Stimulated activated CD4-positive, alpha-beta T cell treated with anti-CD3 and anti-CD28 coated beads, TNF-alpha, amount 100 ng/mL, for 1 hour (primary cell): ENCODE measurements at places on chromosomes 5 and 9.

- DNase-seq = no peak
Measured at GRCh38 chr5:115532517-115532916, 12.1 kb downstream of the FEM1C start.

- no peak for DNase-seq
Measured at GRCh38 chr5:123125962-123126732, 37.1 kb downstream of the PRDM6 start.

- DNase-seq = no peak
Measured at GRCh38 chr5:94395468-94395867, 222.9 kb downstream of the KIAA0825 start.

GRCh38 chr5:76104027-76104426, 20.8 kb downstream of the SV2C start:
- no peak for DNase-seq

GRCh38 chr9:90921969-90922368, 120.3 kb downstream of the SYK start:
- DNase-seq = no peak

DNA sequence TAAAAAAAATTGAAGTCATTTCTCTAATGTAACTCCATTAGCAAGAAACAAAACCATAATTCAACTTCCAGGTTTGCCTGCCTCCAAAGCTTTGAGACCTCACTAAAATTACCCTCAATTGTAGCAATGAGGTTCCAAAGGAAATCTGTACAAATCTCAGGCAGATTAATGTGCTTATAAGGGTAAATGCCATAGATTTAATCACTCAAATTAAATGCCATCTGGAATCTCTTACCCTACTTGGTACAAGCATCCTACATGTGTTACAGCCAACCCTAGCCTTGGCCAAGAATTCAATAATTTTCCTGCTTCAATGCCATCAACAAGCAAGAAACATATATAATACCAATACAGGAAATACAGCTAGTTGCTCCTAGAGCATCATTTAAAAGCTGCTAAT, 452.8 kb downstream of the RAB3C start:
- no peak for DNase-seq

DNA sequence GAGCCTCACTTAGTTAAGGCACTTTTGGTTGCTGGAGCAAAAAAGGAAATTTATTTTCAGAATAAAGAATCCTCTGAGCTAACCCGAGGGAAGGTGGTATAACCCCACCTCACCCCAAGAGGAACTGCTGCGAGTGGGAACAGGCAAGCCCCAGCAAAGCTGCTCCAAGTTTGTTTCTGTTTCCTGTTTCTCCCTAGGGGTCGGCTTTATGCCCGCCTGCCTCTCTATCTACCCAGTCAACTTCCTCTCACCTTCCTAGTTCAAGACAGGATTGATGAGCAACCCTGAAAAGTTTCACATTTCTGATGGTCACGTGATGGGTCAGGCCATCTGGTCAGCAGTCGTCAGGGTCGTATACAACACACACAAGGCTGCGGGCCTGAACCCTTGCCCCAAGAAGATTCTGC, 31.1 kb downstream of the TRIO start:
- no peak for DNase-seq

DNA sequence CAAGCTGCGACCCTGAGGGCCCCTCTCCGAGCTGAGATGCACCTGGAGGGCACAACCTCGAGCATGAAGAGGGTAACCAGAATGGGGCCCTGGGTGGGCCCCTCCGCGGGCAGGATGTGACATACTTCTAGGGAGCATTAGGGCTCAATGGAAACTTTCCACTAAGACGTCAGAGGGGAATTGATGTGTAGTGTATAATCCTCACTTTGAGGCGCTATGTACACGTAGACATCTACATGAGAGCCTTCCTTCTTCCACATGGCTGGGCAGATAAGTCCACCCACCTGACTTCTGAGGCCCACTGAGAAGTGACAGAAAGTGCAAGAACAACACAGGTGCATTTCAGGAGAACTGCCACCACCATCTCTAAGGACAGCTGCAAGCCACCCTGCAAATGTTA, 61.0 kb downstream of the DAP start:
- DNase-seq = no peak

DNA sequence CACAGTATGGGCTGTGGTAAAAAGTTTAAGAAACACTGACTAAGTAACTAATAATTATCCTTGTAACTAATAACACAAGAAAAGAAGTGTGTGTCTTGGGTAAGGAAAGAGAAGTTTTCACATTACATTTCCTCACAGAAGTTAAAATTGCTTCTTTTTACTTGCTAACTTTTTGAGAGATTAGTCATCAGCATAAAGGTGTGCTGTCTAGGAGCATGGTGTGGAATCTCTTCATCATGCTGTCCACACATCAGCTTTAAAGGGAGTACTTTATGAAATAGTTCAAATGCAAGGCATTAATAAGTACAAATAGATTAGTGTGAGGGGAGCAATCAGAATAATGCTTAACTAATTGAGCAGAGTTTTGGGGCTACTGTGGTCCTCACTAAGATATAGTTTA, 29.8 kb downstream of the WDR36 start:
- no peak for DNase-seq

- DNase-seq = no peak
Measured at GRCh38 chr5:95969651-95970358, 8.2 kb upstream of the ELL2 start.

DNA sequence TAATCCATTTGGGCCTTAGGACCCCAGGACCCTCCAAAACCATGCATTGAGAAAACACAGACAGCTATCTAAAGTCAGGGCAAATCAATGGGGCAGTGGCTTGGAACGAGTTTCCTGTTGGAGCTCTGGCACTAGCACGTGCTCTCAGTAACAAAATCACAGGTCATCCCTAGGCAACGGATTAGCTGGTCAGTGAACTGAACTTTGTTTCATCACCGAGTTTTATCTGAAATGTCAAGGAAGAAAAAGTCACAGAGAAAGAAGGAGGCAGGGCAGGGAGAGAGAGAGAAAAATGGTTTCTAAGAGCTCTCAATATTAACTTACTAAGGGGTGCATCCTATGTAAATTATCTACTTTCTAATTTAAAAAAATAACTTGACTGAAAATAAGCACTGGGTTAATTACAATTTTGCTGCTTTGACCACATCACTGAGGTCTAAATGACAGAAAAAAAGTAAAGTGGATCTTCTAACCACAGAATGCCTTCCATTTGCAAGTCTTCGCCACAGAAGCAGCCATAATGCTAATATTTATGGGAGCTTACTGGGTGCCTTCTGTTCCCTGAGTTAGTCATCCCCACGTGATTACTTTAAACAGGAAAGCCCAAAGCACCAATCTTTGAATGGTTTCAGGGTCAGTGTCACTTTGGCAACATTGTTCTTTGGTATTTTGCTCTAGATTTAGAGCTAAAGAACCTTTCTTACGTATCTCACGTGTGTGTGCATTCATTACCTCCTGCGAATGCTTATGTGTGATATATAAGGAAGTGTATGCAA, 503.9 kb downstream of the RASEF start:
- no peak for DNase-seq

GRCh38 chr9:133728856-133729616, 9.1 kb downstream of the SARDH start:
- DNase-seq = no peak

GRCh38 chr9:121926351-121926801, 166.7 kb downstream of the TTLL11 start:
- no peak for DNase-seq

GRCh38 chr5:143533475-143533874, 130.0 kb upstream of the NR3C1 start:
- no peak for DNase-seq

GRCh38 chr9:134135343-134136117, at the start of gene WDR5:
TSS of gene WDR5 (plus strand) at chr9:134136082. CDS start at chr9:134139878, 3,796 bp downstream.
- DNase-seq = peak; percentile 86

GRCh38 chr9:106956971-106957370, 94.0 kb downstream of the ZNF462 start:
- DNase-seq = no peak

DNA sequence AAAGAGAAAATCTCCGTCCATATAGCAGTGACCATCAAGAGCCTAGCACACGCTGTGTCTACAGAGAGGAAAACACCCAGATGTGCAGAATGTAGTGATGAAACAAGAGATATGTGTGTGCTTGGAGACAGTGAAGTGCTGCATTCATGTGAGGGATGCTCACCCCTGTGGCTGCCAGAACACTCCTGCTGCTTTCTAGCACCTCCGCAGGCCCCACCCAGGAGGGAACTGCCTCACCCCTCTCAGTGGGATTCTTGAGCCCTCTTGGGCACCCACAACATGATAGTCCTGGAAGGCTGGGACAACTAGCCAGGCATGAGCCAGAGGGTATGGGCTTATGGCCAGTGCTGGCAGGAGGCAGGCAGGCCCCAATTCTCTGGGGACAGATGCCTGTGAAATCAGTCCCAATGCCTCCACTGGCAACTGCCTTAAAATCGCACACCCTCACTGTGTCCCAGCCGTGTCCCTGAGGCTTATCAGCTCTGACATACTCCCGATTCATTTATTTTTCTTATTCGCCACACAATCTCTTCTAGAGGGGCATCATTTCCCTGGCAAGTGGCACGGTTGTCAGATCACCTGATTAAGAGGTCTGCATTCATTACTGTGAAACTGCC, 73.2 kb upstream of the FSTL4 start:
- no peak for DNase-seq

DNA sequence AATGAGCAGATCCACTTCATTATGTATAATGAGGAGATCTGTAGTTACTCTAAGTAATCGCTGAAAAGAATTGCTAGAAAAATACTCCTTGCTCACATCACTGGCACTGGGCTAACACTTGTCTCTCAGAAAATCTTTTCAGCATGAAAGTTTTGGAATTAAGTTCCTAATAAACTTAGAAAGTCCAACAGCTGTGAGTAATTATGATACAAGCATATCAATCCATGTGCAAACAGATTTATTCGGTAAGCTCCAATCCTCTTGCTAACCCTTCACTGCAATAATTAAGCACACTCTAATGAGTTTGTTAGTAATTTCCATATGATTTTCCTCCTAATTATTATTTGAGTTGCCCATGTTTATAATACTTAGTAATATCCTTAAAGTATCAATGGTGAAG, 652.6 kb upstream of the WWC1 start:
- DNase-seq = no peak

GRCh38 chr5:150731669-150732242, 27.1 kb downstream of the DCTN4 start:
- DNase-seq = no peak

DNA sequence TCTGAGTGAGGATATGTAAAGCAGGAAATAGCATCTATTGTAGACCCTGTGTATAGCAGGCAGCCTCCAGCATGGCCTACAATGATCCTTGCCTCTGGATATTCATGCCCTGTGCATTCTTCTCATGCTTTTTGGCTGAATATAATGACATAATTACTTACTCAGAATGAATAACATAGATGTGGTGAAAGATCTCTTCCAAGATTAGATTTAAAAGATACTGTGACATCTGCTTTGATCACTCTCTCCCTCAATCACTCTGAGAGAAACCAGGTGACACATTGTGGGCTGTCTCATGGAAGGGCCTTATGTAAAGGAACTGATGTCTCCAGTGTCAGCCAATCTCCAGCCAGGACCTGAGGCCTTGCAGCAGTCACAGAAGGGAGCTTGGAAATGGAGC, 376.7 kb downstream of the DNAH5 start:
- DNase-seq = no peak

DNA sequence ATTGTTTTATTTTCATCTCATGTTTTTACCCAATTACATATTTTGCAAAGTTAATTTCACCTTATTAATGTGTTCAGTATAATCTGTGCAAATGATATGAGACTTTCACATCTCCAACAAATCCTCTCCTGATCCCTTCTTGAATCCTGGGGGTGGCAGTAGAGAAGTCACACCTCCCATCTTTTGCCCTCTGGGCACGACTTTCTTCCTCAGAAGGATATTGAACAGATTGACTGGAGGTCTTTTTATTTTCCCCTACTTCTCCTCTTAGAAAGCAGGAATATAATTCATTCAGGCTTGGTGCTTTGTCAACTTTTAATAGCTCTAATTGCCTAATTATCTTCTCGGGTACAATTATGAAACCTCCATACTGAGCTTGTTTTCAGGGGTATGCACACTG, 1037.1 kb upstream of the NUDT12 start:
- no peak for DNase-seq

- no peak for DNase-seq
Measured at GRCh38 chr9:23672151-23672550, 153.9 kb downstream of the ELAVL2 start.

GRCh38 chr9:89448381-89448780, 49.5 kb downstream of the SEMA4D start:
- DNase-seq = no peak

- no peak for DNase-seq
Measured at GRCh38 chr9:35448496-35448895, 41.4 kb upstream of the RUSC2 start.

DNA sequence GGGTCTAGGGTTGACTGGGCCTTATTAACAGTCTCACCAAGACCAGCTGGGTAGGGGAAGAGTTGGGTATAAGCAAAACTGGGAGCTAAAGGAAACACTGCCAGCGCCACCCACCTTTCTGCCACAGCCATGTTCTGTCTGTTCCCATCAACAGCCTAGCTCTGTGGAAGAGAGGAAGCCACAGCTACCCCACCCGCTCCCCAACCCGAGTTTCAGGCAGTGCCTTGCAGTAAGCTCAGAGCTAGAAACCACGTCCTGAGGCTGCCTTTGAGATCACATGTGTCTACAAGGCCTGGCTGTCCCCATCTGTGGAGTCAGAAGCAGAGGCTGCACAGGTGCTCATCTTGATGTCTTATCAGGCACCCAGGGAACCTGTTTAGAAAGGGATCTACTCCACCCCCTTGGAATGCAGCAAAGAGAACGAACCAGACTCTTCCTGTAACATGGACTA, 15.3 kb downstream of the HNRNPH1 start:
- no peak for DNase-seq

DNA sequence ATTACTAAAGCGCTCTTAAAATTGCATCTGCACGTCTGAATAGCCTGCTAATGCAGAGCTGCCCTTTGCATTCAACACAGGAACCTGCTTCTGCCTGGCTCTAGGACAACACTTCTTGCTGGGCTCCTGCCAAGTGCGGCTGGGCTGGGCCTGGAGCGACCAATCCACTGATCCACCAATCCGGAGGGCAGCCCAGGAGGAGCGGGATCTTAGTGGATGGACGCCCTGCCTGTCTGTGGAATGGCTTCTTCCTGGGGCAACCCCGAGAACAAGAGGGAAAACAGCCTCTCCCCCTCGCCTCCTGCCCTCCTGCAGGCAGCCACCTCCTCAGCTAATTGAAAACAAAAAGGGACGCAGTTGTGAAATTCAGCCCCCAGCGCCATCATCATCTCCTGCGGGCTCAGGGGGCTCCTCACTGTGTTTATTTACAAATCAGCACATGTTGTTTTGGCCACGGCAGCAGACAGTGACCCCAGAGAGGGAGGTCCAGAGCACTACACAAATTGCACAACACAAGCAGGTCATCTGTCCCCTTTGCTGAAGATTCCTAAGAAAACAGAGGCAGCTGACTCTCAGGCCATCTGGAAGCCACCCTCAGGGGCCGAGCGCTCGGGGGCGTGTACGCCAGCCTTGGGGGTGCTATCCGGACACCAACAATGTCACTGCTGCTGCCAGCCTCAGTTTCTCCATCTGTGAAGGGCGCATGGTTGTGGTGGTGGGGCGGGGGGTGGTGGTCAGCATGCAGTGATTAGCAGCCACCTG, 57.3 kb downstream of the GADD45G start:
- DNase-seq = no peak

- DNase-seq = no peak
Measured at GRCh38 chr9:133112663-133113026, 8.4 kb downstream of the RALGDS start.
